Pericardium fibroblast (primary cell): ENCODE measurements at places on chromosomes 7 and 10. TPM values are rescaled to one million over a fixed set of nuclear protein-coding genes. Genes with fewer than 3 reads are reported as not detected.

Gene GNGT1
- not detected in 2 replicates for total RNA-seq

Gene SHOC2
- 21.8 and 26.0 TPM in 2 replicates for total RNA-seq

Gene CCDC136
- 0.77 and 5.5 TPM in 2 replicates for total RNA-seq

Gene PRKCQ
- 0.09 and 0.12 TPM in 2 replicates for total RNA-seq

Gene NEUROG3
- not detected in 2 replicates for total RNA-seq

Gene GATA3
- total RNA-seq, result 0.35 TPM in 1 of 2 replicates, not detected in the other

Gene EEPD1
- 2.1 and 5.6 TPM in 2 replicates for total RNA-seq

Gene AOC1
- not detected in 2 replicates for total RNA-seq

Gene LRMDA
- total RNA-seq, result 0.12 and 0.17 TPM in 2 replicates

Gene RBP3
- total RNA-seq, result not detected in 2 replicates

Gene RBAK
- total RNA-seq, result 6.0 and 7.4 TPM in 2 replicates

Gene NPY4R
- 0.82 TPM in 1 of 2 replicates, not detected in the other for total RNA-seq

Gene CNOT4
- 9.0 and 9.2 TPM in 2 replicates for total RNA-seq

Gene GPR26
- not detected in 2 replicates for total RNA-seq

Gene BICC1
- 38.8 and 99.4 TPM in 2 replicates for total RNA-seq

Gene FKBP6
- total RNA-seq, result not detected in 2 replicates

Gene PIK3CG
- total RNA-seq, result not detected in 2 replicates

Gene VAX1
- not detected in 2 replicates for total RNA-seq

Gene H2BK1
- total RNA-seq, result not detected in 2 replicates

Gene GHRHR
- total RNA-seq, result not detected in 2 replicates

Gene INSYN2A
- under 0.01 TPM in 2 replicates for total RNA-seq

Gene OR6V1
- not detected in 2 replicates for total RNA-seq

Gene EPHA1
- not detected in 2 replicates for total RNA-seq

Gene TMEM196
- 0.34 and 1.5 TPM in 2 replicates for total RNA-seq

Gene CFAP46
- total RNA-seq, result 1.9 and 2.6 TPM in 2 replicates

Gene TET1
- 4.2 and 5.4 TPM in 2 replicates for total RNA-seq

Gene COBL
- under 0.01 TPM in 1 of 2 replicates, not detected in the other for total RNA-seq

Gene SLC13A1
- not detected in 2 replicates for total RNA-seq

Gene NAT16
- not detected in 2 replicates for total RNA-seq

Gene HYAL4
- total RNA-seq, result not detected in 2 replicates

Gene SPDYE1
- total RNA-seq, result not detected in 2 replicates

Gene LFNG
- 7.7 and 7.9 TPM in 2 replicates for total RNA-seq

Gene POU6F2
- total RNA-seq, result not detected in 2 replicates

Gene SUN3
- not detected in 2 replicates for total RNA-seq

Gene SCIN
- not detected in 2 replicates for total RNA-seq

Gene A1CF
- total RNA-seq, result not detected in 2 replicates

Gene PRR15
- 35.2 and 112 TPM in 2 replicates for total RNA-seq

Gene OR9A2
- total RNA-seq, result not detected in 2 replicates

Gene HGF
- total RNA-seq, result 33.2 and 42.2 TPM in 2 replicates
